Activated CD4-positive, alpha-beta T cell treated with anti-CD3 and anti-CD28 coated beads, Interleukin-2, amount 50 U/mL, for 1 hour (primary cell): ENCODE measurements at places on chromosomes 7 and 10.

DNA sequence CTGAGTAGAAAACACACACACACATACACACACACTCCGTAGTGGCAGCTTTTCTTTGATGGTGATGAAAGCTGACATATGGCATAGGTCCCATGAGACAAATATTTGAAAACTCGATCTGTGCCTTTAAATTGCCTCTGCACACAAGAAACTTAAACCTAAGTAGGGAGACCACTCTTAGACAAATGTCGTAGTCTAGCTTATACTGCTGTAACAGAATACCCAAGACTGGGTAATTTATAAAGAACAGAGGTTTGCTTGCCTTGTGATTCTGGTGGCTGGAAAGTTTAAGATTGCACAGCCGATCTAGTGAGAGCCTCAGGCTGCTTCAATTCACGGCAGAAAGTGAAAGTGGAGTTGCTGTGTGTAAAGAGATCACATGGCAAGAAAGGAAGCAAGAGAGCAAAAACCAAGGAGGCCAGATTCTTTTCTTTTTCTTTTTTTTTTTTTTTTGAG, 489.4 kb upstream of the SORCS1 start:
- no peak for DNase-seq

- no peak for DNase-seq
These were observed 56.0 kb downstream of the PTPRN2 start for GRCh38 chr7:158531661-158532060.

DNA sequence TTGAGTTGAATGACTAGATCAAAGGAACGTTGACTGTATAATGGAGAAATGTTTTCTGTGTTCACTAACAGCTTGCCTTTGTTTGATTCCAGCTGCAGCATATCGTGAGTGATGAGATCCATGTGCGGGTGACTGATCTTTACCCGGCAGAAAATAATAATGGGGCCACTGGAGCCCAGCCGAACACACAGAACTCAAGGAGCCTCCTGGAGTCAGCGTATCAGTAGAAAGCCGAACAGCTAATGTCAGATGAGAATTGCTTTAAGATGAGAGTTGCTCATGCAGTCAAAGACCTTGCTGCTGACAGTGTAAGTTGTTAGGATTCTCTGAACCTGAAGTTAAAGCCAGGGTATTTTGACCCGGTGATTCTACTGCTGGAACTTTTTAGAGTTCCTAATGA, 34.3 kb upstream of the MTPAP start:
- no peak for DNase-seq

- DNase-seq = no peak
These were observed 66.7 kb downstream of the NOD1 start for GRCh38 chr7:30411897-30412296.

- DNase-seq = no peak
These were observed 177.3 kb upstream of the MBL2 start for GRCh38 chr10:52949899-52950298.

DNA sequence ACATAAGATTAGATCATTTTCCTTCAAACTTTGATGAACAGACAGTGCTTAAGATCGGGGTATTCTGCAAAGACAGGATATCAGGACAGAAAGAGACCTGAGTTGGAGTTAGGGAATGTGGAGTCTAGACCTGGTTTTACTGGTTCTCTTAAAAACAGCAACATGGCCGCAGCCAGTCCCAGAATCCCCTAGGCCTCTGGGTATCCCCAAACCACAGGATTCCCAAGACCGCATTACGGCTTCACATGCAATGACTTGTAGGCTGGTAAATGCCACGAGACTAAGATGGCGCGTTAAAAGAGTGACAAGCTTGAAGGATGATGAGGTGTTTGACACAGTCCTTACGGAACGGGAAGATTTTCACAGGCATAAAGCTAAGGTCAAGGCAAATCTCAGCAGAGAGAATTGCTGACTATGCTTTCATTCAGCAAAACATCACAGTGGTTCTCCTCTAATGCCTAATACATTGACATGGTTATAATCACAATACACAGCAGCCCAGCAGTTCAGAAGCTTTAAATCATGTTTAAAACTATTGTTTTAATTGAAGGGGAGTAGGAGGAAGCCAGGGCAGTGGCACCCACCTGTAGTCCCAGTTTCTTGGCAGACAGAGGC, 32.9 kb downstream of the MPP7 start:
- no peak for DNase-seq

- no peak for DNase-seq
These were observed 197.2 kb downstream of the REEP3 start for GRCh38 chr10:63718421-63718820.

GRCh38 chr7:36605261-36606051, 118.8 kb downstream of the AOAH start:
- DNase-seq = no peak

- no peak for DNase-seq
These were observed 552.2 kb upstream of the FZD8 start for GRCh38 chr10:36194276-36194675.

- no peak for DNase-seq
These were observed 16.2 kb upstream of the EPHB6 start for GRCh38 chr7:142838461-142839213.

DNA sequence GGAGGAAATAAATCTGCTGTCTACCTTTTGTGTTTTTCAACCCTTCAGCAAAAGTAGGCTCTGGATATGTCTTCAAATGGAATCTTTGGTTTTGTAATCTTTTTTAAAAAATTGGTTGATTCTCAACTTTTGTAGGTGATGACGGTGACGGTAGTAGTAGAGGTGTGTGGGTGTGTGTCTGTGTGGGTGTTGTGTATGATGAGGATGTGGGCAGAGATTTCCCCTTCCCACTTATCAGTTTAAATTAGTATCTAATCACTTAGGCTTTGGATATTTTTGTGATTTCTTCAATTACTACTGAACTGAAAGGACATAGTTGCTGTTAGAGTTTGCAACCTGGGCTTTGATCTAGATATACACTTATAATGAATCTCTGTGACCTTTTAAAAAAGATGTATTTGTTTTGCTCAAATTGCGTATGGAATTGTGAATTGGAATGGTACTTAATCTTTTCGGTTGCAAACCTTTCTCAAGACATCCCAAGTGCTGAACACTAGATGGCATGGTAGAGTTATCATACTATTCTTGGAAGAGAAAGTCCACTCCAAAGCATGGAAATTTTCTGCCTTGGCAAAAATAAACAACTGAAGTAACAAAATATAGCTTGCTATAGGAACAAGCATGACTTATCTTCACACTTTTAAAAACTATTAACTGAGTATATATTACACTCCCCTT, 51.9 kb upstream of the A1CF start:
- DNase-seq = no peak

- no peak for DNase-seq
These were observed 52.5 kb upstream of the MACC1 start for GRCh38 chr7:20269726-20270125.

GRCh38 chr7:80707318-80707717, 68.9 kb downstream of the CD36 start:
- DNase-seq = no peak

DNA sequence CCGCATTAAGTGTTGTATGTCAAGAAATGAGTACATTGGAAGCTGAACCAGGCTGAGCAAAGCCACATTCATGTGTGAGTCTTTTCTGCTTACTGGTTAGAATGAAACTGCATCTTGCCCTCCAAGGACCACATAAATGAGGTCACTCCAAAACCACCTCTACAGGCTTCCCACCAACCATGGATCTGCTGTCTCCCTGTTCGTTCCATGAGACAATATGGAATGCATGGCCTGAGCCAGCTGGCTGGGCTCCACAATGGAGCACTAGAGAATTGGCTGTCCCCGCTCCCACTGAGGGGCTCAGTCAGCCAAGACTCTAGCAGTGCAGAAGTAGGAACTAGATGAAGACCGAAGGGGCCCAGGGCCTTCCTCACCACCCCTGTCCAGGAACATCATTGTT, 120.8 kb downstream of the TNS3 start:
- no peak for DNase-seq

DNA sequence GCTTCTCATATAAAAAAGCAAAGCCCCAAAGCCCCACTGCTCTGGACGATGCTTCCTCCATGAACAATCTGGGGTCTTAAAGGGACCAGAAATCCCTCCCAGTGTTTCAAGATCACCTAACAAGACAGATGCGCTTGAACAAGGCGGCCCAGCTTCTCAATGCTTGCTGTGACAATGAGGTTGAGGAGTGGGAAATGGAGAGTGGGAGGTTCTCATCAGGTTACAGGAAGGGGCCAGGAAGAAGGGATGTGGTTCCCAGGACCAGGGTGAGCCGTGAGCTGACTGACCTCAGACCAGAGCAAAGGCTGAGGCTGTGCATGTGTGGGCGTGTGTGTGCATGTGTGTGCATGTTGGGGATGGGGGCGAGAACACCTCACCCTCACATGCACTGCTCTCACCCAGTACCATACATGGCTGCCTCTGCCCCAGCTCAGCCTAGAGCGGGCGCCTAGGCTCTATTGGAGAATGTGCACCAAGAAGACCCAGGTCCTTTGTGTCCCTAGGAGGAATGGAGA, 220.8 kb upstream of the GPR26 start:
- no peak for DNase-seq

DNA sequence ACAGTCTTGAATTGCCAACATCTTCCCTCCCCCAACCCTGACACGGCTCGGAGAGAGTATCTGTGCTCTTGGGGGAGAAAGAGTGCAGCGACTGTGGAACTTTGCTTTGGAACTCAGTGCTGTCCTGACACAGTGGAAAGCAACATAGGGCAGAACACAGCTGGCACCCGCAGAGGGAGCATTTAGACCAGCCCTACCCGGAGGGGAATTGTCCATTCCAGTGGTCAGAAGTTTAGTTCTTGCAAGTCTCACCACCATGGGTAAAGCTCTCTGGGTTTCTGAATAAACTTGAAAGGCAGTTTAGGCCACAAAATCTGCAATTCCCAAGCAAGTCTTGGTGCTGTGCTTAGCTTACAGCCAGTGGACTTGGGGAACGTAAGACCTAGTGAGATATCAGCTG, 34.9 kb downstream of the TFEC start:
- no peak for DNase-seq

DNA sequence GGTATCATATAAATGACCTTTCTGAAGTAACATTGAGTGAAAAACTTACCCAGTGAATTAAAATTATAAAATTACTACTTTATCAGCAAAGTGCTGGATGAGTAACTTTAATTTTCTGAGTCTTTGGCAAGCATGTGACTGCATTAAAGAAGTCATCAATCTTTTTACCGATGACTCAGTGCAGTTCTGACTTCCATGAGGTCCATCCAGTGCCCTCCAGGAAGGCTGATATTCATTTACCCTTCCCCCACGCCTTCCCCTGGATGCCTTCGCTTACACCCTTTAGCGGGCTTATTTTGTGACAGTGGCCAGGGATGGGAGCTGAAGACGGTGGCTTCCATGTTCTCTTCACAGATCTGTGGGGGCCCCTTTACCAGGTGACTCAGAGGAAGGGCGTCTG, 572.9 kb upstream of the PFKP start:
- no peak for DNase-seq

DNA sequence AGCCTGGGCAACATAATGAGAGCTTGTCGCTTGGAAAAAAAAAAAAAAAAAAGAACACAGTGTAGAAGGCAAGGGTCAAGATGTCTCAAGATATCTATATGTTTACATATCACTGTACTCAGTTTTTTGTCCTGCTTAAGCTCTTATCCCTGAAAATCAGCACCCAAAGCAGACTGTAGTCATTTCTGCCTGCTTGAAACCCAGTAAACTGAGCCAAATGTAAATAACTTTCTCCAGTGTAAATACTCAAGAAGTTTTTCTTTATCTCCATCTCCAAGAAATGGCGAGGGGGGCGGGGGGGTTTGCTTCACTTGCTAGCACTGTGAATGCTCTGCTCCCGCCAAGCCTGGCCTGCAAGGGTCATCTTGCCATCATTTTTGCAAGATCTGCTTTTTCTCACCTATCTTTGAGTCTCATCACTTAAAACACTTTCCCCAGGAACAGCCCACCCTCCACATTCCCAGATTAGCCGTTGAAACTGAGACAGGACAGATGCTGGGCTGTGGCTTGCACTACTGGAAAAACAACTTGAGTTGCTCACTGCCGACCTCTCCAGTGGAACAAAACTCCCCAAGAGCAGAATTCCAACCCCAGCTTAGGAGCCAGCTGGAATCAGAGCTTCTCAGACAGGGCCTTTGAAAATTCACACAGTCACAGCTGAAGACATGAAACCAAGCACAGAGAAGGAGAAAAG, 54.6 kb downstream of the AFAP1L2 start:
- DNase-seq = no peak

DNA sequence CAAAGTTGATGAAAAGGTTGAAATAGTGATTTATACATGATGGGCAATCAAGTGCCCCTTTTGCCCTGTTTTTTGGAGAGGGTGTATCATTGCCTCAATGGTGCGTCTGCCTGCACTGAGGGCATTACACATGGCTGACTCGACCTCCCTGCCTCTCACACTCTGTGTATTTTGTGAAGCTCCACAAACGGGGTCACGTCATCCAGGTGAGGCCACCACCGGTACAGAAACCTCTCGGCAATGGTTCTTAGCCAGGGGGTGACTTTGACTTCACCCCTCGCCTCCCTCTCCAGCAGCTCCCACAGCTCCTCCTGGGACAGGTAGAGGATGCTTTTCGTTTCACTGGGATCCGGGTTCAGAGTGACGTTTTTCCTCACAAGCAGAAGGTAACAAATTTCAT, 6.3 kb downstream of the IDI2 start:
- DNase-seq = no peak

GRCh38 chr7:115229401-115230105, 307.7 kb downstream of the MDFIC start:
- DNase-seq = no peak

DNA sequence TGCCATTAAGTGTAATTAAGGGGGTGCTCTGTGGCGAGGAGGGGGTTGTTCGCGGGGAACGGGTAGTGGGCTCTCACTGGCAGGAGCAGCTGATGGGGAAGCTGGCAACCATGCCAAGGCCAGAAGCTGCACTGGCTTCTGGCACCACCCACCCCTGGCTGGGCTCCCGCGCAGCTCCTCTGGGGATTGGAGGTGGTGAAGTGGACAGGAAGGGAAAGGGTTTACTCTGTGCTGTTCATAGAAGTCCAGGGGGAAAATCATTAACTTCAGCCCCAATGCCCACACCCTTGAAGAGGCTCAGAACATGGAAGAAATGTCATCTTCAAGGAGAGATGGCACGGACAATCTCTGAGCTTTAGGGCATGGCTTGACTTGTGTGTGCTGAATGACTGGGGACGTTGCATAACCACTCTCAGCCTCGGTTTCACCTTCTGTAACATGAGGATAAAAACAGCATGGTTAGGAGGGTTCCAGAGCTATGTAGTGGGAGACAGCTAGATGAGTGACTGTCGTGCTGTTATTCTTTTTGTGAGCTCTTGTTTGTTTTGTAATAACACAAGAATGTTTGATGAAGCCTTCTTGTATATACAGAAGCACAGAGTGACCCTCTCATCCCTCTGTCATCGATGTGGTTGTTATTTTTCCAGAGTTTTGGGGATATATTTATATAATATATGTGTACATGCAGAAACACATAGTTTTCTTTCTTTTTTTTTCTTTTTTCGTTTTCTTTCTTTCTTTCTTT, 29.9 kb downstream of the KAZALD1 start:
- DNase-seq = no peak
